Pons (tissue), 1 donor: ENCODE measurements at places on chromosomes 3 and 15.

- DNase-seq, result no peak
Measured at GRCh38 chr15:40930430-40931299, 1.5 kb downstream of the DLL4 start.

DNA sequence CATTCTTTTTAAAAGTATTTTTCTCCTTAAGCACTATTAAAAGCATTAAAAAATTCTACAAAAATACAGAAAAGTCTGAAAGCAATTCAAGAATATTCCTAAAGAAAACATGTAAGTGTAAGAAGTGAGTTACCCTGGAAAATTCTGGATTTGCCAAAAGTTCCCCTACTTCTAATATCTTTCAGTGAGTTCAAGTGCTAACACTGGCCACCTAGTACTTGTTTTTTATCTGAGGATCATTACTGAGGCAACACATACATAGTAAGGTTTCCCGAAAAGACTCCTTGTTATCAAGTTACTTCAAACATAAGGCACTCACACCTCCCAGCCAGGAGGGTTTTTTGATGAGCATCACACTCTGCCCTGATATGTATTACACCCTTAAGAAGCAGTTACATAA is 158.4 kb downstream of the TIGIT start:
- DNase-seq, result peak; percentile 82

DNA sequence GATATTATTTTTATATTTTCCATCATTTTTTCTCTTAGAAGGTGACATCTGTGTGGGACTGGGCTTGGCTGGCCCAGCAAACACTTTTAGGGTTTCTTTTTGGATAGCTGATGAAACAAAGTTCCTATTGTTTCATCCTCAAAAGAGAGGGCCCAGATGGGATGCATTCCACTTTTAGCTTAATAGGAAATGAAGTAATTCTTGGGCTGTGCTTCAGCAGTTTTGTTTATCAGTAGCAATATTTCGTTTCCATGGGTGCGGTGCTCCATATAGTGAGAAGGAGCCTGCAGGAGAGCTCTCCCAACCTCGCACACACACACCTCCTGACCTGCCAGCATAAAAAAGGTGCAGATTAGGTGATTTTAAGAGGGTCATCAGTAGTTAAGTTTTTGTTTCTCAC is 147.5 kb downstream of the AKAP13 start:
- DNase-seq, result no peak

GRCh38 chr3:144273601-144274000 is 302.0 kb downstream of the DIPK2A start:
- DNase-seq, result no peak

DNA sequence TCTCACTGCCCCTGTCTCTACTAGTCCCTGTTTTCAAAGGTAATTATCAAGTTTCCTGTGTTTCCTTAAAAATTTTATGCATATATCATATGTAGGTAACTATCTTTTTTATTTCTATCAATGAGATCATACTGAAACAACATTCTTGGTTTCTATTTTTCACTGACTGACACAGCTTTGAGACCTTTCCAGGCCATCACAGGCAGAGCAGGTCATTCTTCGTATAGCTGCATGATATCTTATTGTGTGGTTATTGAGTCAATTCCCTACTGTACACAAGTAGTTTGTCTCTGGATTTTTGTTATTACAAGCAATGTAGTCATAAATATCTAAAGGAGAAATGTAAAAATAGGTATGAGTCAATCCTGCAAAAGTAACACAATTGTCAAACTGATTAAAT is 169.6 kb downstream of the CFAP20DC start:
- no peak for DNase-seq

- peak; percentile 26 for DNase-seq
Measured at GRCh38 chr15:86446253-86446640, 366.6 kb downstream of the AGBL1 start.

DNA sequence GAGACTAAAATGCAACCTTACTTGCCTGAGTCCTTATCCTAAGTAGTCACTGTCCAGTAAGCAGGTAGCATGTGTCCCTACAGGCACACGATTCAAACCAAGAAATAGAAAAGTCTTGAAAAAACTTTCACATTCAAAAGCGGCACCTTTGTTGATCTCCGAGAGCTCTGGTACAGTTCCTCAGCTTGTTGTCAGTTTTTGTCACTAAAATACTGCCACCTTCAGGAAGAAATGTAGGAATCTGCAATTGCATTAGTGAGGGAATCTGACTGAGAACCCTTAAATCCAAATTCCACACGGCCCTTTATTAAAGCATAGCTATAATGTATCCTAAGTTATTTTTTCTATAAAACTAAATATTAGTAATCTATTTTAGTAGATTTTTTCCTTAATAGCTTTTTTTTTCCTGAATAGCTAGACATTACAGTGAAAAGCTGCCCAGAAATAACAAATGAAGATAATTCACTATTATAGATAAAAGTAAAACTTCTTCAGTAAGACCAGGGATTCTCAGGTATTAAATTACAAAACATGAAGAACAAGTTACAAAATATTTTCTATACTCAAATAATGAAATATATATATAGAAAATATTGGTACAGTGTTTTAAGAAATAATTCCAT is 44.0 kb downstream of the CCDC54 start:
- DNase-seq, result peak; percentile 96

DNA sequence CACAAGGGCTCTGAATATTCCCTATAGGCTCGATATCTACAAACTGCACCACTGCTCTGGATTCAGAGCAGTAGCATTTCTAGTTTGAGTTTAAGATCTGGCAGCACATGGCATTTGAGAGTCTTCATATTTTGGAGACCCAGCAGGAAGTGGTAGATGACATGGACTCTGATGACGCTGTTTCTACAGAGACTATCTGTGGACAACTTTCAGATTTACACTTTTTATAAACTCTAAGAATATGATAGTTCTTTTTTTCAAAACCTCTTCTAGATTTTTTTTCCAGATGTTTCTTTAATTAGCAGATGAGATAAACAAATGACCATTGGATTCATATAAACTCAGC is 35.8 kb downstream of the ARMC8 start:
- no peak for DNase-seq

DNA sequence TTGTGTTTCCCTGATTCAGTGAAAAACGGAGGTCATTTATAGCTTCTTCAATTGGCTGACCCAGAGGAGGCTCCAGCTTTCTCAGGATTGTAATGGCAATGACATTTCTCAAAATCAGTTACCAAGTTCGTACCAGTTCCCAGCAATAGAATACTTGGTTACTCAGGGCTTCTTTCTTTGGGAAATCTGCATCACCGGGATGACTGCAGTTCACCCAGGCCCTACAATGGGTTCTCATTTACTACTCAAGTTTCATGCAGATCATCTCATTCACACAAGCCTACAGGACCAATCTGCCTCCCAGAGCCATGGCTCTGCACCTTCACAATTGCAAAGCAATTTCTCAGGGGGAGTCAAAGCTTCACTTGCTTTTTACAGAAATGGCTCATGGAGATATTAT is 109.6 kb downstream of the FHIT start:
- no peak for DNase-seq

- DNase-seq, result no peak
Measured at GRCh38 chr15:64775551-64776401, at the start of gene RBPMS2. Gene RBPMS2 (minus strand): TSS chr15:64775589. CDS start chr15:64775319, 270 bp downstream.
